Thoracic aorta (tissue), 2 donors: ENCODE measurements at places on chromosomes 11 and 22.

DNA sequence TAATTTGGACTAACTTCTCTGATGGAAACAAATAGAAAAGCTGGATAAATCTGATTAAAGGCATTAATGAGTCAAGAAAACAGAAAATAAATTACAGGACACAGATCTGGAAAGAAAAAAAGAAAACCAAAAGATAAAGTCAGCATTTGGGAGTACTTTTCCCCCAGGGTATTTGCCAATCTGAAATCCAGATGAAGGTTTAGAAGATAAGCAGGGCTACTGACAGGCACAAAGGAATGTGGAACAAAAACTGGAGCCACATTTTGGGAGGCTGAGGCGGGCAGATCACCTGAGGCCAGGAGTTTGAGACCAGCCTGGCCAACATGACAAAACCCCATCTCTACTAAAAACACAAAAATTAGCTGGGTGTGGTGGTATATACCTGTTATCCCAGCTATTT is 57.2 kb downstream of the SBF2 start:
- no peak for DNase-seq
- no peaks in the 10 kb centered on the region for H3K36me3 ChIP-seq
- no peaks in the 10 kb centered on the region for H3K27me3 ChIP-seq
- no peaks in the 10 kb centered on the region for H3K4me1 ChIP-seq
- H3K27ac ChIP-seq = no peak overlapping the region
- no peak overlapping the region for H3K4me3 ChIP-seq

GRCh38 chr11:6734616-6735015 is 37.2 kb downstream of the OR2AG2 start:
- H3K4me1 ChIP-seq = no peaks in the 10 kb centered on the region
- no peak overlapping the region for H3K27ac ChIP-seq
- DNase-seq = no peak
- H3K27me3 ChIP-seq = no peaks in the 10 kb centered on the region
- no peaks in the 10 kb centered on the region for H3K36me3 ChIP-seq

DNA sequence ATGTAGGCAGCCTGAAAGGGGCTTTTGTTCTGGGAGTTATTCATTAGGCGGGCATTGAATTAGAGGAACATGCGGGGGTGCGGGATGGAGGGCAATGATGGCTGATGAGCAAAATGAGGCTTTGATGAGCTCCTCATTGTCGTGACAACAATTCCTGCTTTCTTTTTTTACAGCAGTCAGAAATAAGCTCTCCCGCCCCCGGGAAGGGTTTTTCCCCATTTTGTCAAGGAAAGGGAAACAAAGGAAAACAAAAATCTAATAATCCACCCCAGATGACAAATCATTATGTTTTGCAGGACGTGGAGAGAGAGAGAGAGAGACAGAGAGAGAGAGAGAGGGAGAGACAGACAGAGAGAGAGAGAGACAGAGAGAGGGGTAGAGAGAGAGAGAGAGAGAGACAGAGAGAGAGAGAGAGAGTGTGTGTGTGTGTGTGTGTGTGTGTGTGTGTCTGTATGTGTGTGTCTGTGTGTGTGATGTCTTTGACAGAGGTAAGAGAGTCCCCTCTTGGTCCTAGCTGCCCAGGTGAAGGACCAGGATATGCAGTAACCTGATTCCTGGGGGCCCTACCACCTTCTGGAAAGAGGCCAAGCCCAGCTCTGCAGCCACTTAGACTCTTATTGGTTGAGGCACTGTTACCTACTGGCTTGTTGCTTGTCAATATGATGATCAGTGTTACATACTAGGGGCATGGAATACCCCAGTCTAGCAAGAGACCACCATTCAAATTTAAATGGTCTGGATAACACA is 46.7 kb upstream of the PARVA start:
- no peak overlapping the region for H3K4me3 ChIP-seq
- H3K36me3 ChIP-seq = peaks cover 4% of the 10 kb centered on the region
- H3K27me3 ChIP-seq = no peaks in the 10 kb centered on the region
- DNase-seq = no peak
- no peak overlapping the region for H3K27ac ChIP-seq

DNA sequence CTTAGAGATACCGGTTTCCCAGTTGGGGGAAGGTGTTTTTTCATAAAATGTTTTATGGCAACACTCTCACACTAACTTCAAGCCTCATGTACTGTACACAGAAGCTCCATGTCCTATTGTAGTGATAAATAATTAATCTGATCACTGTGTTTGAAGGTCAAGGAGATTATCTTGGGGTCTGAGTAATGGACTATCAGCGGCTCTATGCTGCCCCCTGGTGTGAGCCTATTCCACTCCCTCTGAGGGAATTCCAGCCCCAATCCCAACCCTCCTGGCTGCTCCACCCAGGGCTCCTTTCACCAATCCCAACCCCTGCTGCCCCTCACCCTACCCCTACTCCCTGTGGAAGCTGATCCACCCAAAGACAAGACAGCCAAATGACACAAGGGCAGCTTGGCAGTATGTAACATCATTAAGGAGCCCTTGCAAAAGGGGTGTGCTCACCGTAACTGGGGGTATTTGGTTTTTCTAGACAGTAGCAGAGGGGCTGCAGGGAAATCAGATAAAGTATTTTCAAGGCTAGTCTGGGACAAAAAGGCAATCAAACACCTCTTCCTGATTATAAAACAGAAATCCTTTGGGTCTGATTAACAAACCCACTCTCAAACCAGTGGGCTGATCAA is 22.3 kb downstream of the HPS4 start:
- H3K27me3 ChIP-seq = no peaks in the 10 kb centered on the region
- no peak overlapping the region for H3K27ac ChIP-seq
- no peak overlapping the region for H3K4me3 ChIP-seq
- no peaks in the 10 kb centered on the region for H3K4me1 ChIP-seq

DNA sequence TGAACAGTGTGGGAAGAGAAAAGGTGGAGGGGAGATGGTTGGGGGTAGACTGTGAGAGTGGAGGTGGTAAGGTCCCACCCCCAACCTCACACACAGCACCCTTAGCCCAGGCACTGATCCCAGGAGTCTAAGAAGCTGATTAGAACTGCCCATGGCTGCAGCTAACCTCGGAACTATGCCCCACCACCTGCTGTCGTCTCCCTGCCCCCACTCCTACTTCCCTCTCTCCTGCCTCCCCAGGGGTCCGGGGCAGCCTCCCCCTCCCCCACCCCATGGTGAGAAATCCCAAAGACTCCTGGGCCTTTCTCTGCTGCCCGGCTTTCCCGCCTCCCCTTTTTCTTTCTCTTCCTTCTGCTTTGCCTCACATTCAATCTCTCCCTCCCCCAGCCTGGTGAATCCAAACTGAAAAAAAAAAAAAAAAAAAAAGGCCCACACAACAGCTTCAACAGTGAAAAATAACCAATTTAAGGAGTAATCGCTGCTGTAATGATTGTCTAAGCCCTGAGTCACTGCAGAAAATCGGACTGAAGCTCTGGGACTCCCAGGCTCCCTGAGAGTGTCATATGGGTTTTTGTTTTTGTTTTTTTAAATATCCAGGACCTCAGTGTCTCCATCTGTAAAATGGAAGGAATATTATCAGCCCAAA is 9.6 kb upstream of the TP53I11 start:
- no peaks in the 10 kb centered on the region for H3K36me3 ChIP-seq
- no peak overlapping the region for H3K4me3 ChIP-seq
- no peaks in the 10 kb centered on the region for H3K4me1 ChIP-seq
